ENCODE measurements at places on chromosomes 13 and 19. TPM values are rescaled to one million over a fixed set of nuclear protein-coding genes. Genes with fewer than 3 reads are reported as not detected.

Gene CNN1
- total RNA-seq, result not detected

DNA sequence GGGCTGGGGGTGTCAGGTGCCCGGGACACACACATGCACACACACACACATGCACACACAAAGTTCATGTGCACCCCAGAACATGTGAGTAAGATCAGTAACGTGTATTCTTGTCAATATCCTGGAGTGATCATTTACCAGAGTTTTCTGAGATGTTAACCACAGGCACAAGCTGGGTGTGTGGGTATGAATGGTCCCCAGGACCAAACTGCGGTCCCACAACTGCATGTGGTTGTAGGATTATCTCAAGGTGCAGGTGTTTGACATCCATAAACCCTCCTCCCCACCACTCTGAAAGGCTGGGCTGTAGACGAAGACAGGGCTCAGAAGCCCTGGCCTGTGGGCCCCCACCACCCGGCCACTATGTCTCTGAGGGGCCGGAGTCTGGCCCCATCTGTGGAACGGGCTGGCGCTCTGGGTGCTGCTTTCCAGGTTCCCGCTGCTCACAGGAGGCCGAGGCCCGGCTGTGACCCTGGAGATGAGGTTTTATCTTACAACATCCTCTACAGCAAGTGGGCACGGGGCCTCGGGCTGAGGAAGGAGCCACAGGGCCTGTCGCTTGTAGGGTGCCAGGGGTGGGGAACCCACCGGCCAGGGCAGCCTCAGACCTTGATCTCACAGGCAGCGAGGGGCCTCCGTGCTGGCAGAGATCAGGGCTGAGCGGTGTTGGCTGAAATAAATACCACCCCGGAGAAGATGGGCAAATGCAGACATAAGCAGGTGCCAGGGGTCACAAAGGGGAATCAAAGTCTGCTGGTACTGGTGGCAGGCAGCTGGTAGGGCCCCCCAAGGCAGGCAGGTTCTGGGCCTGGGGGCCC lies 4.3 kb downstream of the F2RL3 start:
- DNase-seq, result no peak

DNA sequence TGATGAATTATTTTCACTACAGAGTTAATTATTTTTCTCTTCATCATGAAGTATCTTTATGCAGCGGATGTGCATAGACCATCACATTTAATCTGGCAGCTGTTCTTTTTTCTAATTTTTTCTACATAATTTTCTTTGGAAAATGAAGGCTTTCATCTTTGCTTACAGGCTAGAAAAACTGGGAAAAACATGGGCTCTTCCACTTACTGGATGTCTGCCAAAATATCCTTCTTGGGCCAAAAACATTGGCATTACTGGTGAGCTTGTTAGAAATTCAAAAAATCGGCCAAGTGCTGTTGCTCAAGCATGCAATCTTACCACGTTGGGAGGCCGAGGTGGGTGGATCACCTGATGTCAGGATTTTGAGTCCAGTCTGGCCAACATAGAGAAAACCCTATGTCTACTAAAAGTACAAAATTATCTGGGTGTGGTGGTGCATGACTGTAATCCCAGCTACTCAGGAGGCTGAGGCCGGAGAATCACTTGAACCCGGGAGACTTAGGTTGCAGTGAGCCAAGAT lies 176.8 kb downstream of the ZNF737 start:
- DNase-seq, result no peak

Gene VAV1
- 5.3 TPM for total RNA-seq

Gene KLK2
- total RNA-seq, result not detected

DNA sequence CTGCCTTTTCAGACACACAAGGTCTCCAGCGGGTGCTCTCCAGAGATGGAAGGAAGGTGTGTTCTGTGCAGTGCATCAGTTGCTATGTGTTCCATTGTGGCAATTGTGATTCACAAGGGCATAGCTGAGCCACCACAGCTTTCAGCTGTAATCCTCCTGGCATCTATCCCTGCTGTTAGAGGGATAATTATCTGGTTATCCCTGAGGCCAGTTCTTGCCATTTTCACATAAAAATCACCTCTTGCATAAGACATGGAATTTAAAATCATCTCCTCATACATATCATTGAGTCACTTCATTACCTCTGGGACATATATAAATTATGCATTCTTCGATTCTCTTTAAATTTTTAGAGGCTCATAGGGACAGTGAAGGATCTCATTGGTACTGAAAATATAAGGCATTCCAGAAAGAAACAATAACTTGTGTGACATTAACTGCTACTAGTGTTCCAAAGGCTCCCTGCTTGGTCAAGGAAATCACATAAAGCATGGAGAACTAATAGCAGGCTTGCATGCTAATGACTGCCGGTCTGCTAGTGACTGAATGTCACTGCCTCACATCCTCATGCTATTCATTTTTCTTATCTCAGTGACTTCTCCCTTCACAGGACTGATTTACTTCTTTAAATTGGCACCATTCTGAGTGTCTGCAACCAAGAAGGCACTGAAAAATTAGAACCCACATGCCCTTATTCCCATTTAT lies 214.0 kb downstream of the ENOX1 start:
- DNase-seq, result no peak
